ENCODE measurements at places on chromosomes 3 and 15.
A peak's percentile ranks its signal among the peaks of the same experiment; 100 is the strongest.

GRCh38 chr3:132445817-132446216 is 28.5 kb downstream of the DNAJC13 start:
- DNase-seq, result no peak

- peak; percentile 17 for DNase-seq
These were observed 35.7 kb upstream of the DLG1 start for GRCh38 chr3:197333901-197334639.

- DNase-seq, result no peak
These were observed 243.1 kb downstream of the EPHB1 start for GRCh38 chr3:135038186-135038585.

DNA sequence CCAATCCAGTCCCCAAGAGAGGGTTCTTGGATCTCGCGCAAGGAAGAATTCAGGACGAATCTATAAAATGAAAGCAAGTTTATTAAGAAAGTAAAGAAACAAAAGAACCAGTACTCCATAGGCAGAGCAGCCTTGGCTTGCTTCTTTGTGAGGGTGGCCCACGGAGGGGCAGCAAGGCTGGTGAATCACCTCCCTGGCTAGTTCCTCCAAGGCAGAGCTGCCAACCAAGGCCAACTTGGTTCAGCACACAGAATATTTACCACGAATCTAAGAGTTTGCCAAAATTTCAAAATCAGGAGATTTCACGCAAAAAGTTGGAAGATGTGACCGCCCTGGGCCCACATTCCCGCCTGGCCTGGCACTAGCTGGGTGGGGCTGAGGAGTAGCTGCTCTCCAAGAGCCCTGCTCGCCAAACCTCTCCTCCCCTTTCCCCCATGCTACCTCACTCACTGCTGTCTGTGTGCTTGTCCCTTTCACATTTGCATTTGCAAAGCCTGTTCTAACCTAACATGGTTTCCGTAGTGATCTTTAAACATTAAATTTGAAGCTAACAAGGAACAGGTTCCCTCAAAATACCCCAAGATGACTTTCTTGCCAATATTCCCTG is 26.2 kb upstream of the DCUN1D1 start:
- DNase-seq, result no peak

DNA sequence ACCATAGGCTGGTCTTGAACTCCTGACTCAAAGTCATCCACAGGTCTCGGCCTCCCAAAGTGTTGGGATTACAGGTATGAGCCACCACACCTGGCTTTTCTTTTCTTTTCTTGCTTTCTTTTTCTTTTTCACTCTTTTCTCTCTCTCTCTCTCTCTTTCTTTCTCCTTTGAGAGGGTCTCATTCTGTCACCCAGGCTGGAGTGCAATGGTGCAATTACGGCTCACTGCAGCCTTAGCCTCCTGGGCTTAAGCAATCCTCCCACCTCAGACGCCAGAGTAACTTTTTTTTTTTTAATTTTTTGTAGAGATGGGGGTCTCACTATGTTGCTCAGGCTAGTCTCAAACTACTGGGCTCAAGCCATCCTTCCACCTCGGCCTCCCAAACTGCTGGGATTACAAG is 133.1 kb upstream of the UBE2E1 start:
- DNase-seq, result no peak

GRCh38 chr3:58557491-58557890 is 19.7 kb downstream of the FAM107A start:
- no peak for DNase-seq

GRCh38 chr3:14804835-14805780 is 13.7 kb upstream of the FGD5 start:
- no peak for DNase-seq

DNA sequence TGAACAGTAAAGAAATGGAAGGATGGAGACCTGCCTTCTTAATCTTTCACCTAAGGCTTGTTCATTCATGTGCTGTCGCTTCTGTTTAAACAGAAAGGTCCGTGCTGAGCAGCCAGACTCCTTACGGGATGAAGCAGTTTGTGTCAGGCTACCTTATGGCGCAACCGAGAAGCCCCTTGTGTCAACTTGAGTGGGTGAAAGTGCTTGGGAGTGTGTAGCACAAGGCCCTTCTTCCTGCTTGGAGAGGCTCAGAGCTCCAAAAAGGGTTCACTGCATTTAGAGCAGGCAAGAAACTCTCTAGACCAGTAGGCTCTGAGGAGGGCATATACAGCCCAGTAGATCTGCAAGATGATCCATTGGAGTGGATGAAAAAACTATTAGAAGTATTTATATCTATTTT is 16.0 kb downstream of the CAPN3 start:
- no peak for DNase-seq

DNA sequence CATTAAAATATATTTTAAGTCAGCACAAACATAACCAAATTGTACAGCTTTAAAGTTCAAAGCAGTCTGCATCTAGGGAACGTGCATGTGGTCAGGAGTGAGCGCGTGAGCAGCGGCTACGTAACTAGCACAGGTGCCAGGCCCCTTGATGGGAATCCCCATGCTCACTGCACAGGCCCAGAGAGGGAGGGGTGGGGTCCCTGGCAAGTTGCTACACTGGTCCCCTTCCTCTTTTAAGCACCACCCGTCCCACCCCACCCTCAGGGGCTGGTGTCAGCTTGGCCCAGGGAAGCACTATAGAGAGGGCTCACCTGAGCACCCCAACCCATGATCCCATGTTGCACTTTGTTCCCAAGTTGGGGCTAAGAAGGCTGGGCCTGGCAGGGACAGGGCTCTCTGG is 835 bp upstream of the GMPPB start:
- no peak for DNase-seq

GRCh38 chr3:39644176-39644575 is 165.2 kb upstream of the MYRIP start:
- DNase-seq, result no peak

DNA sequence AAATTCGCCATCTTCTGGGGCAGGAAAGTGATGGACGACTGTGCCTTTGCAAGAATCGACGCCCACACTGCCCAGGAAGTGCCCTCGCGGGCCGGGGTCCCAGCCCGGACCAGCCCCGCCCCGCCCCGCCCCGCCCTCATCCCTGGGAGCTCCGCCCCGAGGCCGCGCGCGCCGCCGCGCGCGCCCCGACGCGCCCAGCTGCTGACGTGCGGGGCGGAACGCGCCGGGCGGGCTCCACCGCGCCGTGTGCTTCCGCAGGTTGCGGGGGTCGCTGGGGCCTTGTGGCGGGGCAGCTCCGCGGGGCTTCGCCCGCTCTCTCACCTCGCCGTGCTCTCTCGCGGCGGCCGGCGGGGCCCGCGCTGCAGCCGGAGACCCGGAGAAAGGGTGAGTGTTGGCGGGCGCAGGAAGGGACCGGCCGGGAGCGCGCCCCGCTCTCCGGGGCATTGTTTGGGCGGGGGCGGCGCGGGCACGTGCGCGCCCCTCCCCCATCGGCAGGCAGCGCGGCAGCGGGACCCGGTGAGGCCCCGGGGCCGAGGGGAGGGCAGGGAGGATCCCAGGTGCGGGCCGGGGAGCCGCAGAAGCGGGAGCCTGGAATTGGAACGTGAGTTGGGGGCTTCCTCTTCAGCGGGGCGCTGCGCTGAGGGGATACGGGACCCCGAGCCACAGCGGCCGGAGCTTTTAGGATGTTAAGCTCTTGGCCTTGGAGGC is at the start of gene YEATS2:
TSS of gene YEATS2 (plus strand) at position 188 of the 708 bp plus-strand sequence. CDS start 17,366 bp downstream, outside the sequence.
- no peak for DNase-seq

GRCh38 chr15:52112203-52112750 is 298 bp downstream of the BCL2L10 start:
- no peak for DNase-seq

DNA sequence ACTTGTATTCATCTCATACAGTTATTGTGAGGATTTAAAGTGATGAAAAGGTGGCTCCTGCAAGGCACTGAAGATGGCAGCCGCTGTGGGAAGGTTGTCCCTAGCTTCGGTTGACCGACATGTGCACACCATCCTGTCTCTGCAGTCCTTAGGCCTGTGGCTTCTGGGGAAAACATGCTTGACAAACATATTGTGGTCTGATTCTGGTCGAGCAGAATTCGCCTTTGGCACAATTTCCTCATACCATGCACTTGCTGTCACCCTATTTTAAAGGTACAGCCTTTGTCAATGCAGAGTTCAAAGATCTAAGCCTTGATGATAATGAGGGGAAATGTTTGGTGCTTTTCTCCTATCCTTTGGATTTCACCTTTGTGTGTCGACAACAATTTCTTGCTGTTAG is 50.9 kb downstream of the PRICKLE2 start:
- no peak for DNase-seq

GRCh38 chr3:157844216-157844615 is 262.0 kb downstream of the SHOX2 start:
- no peak for DNase-seq

GRCh38 chr3:52882377-52882776 is 15.0 kb downstream of the STIMATE start:
- DNase-seq, result no peak

DNA sequence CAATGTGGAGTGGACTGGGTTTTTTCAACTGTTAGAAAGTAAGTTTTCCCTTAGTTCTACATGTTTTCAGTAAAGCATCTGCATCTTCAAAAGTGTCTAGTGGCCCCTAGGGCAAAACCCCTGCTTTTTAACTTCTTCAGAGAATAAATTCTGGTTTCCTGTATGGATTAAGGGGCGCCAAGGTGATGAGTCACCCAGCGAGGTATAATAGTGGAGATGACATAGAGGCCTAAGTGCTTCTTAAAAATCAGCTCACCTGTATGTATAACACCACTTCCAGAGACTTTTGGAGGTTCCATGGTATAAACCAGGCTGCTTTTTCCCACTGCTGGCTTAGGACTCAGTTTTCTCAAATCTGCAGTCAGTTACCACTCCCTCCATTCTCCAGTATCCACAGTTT is 68.9 kb downstream of the SYN2 start:
- no peak for DNase-seq

DNA sequence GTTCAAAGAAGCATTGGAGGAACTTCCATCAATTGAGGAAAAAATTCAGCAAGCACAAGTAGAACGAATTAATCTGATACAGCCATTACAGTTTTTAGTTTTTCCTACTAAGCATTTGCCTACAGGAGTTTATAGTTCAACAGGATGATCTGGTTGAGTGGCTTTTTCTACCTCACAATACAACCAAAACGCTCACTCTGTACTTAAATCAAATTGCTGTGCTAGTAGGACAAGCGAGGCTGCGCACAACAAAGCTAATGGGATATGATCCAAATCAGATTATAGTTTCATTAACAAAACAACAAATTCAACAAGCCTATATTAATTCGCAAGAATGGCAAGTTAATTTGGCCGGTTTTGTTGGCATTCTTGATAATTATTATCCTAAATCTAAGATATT is 44.2 kb downstream of the ETFA start:
- DNase-seq, result no peak

- peak; percentile 86 for DNase-seq
These were observed 128.4 kb downstream of the ASB7 start for GRCh38 chr15:100730655-100731266.

All from esophagus muscularis mucosa (tissue), 4 donors.